ENCODE measurements at places on chromosomes 1 and 21.

DNA sequence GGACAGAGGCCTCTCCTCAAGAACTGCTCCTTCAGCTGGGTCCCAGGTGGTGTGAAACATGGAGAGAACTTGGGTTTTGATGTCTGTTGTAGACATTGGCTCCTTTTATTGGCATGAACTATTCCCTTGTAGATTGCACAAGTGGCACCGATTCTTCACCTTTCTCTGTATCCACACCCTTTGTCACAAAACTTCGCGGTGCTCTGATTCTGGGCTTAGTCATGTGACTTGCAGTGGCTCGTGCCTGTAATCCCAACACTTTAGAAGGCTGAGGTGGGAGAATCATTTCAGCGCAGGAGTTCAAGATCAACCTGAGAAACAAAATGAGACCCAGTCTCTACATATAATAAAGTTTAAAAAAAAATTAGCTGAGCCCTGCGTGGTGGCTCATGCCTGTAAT, 42.5 kb upstream of the EYA3 start:
- DNase-seq: no peak

DNA sequence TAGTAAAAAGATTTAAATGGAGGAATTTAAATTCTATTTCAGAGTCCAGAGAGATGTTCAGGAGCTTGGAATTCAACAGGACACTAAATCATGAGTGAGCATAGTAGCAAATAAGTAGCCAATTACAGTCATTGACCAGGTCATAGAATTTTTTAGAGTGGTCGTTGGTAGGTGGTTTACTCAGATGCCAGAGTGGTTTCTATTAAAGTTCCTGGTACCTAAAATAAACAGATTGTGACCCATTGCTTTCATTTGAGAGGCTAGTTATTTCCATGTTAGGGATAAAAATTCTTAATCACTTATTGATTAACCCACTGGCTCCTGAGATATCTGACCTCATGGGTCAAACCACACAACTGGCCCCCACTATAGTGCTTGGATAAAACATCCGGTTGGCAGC, 201.3 kb downstream of the ASTN1 start:
- DNase-seq: no peak

DNA sequence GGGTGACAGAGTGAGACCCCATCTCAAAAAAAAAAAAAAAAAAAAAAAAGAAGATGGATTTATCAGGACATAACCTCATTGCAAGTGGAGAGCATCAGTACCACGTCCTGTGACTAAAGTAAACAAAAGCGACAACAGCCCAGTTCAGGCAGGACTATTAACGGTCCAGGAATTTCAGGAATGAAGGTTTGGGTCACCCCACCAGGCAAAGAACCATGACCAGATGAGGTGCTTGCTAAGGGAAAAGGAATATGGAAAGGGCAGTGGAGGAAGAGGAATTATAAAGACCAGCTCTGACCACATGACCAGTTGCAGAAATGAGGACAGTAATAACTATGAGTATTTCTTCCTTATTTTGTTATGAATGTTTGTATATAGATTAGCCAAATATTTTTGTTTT, 35.4 kb upstream of the EIF4G3 start:
- DNase-seq: no peak

GRCh38 chr1:10762153-10762523, 34.3 kb downstream of the CASZ1 start:
- no peak for DNase-seq

- no peak for DNase-seq
Measured at GRCh38 chr1:40650075-40650474, 15.4 kb downstream of the RIMS3 start.

- no peak for DNase-seq
Measured at GRCh38 chr1:119978018-119978505, 81.7 kb upstream of the ADAM30 start.

DNA sequence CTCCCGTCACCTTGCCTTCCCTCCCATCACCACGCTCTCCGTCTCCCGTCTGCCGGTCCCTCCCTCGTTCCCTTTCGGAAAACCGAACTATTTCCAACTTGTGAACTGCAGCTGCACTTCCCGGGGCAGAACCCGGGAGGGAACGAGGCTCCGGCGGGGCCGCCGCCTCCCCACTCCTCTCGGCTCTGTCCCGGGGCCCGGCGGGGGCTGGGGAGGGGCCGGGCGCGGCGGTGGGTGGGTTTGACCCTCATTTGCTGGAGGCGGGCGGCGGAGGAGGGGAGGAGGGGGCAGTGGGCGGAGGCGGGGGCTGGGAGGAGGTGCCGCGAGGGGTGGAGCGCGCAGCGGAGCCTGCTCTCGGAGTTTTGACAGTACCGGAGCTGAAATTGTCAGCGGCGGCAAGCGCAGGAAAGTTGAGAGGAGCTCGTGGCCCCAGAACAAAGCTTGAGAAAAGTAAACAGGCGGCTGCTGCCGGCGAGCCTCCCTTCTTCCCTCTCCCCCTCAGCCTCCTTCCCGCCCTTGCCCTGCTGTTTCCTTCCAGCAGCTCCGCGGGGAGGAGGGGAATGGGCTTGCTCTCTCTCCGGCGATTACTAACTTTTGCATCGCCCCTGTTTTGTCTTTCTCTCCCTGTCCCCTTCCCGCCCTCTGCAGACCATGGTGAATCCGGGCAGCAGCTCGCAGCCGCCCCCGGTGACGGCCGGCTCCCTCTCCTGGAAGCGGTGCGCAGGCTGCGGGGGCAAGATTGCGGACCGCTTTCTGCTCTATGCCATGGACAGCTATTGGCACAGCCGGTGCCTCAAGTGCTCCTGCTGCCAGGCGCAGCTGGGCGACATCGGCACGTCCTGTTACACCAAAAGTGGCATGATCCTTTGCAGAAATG, 2.9 kb downstream of the LMO4 start:
- DNase-seq: no peak

DNA sequence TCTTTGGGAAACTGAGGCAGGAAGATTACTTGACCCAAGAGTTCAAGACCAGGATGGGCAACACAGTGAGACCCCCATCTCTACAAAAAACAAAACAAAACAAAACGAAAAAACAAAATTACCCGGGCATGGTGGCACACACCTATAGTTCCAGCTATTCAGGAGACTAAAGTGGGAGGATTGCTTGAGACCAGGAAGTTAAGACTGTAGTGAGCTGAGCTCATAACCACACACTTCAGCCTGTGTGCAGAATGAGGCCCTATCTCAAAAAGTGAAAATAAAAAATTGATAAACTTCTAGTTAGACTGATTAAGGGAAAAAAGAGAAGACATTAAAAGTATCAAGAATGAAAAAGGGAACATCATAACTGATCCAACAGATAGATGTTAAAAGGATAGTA, 154.0 kb downstream of the RHOU start:
- no peak for DNase-seq

DNA sequence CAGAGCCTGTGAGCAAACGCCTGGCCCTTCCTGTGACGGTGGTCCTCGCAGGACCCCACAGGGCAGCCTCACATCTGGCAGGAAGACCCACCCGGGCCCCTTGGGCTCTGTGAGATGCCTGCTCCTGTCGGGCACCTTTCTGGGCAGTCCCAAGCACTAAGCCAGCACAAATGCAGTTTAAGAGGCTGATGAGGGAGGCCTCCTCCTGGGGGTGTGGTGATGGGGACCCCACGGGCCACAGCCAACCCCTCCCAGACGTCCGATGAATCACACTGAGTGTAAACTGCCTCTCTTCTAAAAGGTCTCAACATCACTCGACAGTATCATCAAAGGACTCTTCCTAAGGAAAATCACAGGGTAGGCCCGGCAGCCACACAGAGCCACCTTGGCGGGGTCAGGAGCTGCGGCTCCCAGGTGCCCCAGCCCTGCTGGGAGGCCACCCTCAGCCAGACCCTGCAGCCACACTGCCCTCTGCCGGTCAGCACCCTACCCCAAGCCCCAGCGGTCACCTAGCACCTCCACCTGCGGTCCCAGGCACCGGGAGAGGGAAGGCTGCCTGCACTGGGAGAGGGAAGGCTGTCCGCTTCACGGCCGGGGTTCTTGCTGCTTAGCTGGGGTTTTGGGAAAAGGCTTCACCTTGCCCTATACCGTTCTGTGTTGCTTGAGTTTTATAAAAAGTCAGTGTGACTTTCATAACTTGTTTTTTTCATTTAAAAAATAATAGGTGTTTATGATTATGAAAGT, 3.9 kb upstream of the PRKCZ start:
- no peak for DNase-seq

GRCh38 chr1:23838401-23838866, 13.2 kb upstream of the HMGCL start:
- DNase-seq: no peak

GRCh38 chr21:36664662-36664990, 34.3 kb upstream of the SIM2 start:
- DNase-seq: no peak

- no peak for DNase-seq
Measured at GRCh38 chr1:9192578-9193232, 41.9 kb upstream of the H6PD start.

GRCh38 chr21:25964015-25964414, 206.6 kb downstream of the APP start:
- DNase-seq: no peak

- DNase-seq: no peak
Measured at GRCh38 chr21:45286671-45287437, 841 bp downstream of the POFUT2 start.

GRCh38 chr1:10594595-10595223, 120.0 kb downstream of the PEX14 start:
- no peak for DNase-seq

- no peak for DNase-seq
Measured at GRCh38 chr1:63858153-63858552, 84.3 kb downstream of the ROR1 start.

DNA sequence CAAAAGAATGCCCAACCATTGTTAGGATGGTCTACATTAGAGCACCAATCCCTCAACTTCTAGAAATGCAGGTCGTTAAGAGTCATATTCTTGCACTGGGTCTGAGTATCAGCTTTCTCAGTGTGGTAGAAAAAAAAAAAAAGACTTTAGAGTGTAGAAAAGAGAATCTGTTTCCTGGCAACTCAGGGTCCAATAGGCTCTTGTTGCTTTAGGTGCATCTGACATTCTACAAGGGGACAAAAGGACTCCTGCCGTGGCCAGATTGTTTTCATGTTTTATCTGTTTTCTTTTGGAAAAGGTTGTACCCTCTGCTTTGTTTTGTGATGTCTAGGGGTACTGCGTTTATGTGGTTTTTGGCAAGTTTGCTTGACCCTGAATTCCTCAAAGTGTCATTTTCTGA, 105.4 kb upstream of the KCNK2 start:
- no peak for DNase-seq

- no peak for DNase-seq
Measured at GRCh38 chr1:104733866-104734265, 984.2 kb downstream of the AMY1C start.

GRCh38 chr1:152029144-152029928, 7.5 kb downstream of the S100A11 start:
- DNase-seq: no peak

DNA sequence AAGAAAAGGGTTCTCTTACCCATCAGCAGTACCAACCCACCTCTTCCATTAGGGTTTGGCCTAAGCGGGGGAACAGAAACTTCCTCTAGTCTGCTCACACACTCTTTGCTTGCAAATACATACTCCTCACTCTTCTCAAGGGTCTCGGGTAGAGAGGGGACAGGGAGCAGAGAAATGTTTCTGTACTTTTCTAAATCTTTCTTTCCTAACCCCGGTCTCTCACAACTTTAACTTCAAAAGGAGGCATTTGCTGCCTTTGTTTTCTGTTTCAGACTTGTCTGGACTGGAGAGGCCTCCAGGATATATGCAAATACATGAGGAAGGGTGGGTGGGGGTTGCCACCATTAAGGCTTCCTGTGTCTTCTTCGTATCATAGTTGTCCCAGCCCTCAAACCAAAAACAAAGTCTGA, 10.5 kb upstream of the LAX1 start:
- no peak for DNase-seq

GRCh38 chr1:221742555-221743415, 896 bp upstream of the DUSP10 start:
- DNase-seq: no peak

DNA sequence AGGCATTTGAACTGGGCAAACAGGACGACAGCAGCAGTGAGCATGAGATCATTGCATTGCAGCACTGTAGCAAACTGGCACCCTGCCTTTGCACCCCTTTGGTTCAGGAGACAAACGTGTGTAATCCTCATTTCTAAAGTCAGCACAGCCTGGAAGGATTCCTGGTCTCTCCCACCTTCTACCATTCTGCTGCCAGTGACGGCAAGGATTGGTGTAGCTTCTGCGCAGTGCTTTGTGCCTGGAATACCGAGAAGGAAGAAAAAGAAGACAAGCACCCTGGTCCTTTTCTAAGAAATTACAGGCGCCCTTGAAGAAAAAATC, 805.3 kb downstream of the USP25 start:
- no peak for DNase-seq

GRCh38 chr1:64223329-64224151, 20.1 kb downstream of the UBE2U start:
- peak; percentile 85 for DNase-seq

DNA sequence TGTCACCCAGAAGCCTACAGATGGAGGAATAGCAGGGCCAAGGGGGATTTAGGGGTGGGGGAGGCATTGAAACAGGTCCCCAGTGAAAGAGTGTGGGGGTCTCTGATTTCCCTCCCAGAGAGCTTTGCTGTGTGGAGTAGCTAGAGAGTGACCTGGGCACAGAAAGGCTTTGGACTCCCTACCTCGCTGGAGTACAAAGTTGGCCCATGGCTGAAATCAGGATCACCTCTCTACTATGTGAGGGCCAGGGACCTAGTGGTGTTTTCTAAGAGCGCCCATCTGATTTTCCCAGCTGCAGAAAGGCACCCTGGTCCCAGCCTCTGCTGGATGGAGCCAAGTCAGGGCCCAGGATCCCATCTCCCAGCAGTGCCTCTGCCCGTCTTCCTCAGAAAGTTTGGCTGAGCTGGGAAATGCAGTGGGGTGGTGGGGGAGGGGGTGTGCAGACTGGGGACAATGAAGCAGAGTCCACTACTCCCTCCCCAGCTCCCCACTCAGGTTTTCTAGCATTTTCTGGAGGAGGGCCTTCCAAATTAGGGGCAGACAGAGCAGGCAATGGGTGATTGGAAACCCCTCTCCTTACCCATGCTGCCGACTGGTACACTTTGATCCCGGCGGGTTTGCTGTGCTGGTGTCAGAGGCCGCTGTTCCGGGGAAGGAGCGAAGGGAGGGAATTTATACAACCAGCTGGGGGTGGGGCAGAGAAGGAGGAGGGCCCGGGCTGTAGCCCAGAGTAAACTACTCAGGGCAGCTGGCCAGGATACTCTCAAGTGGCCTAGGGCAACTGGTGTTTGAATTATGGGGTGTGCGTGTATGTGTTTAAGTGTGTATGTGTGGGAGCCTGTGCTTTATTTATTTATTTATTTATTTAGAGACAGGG, at the start of gene SELENBP1:
Gene SELENBP1 (minus strand): TSS at position 648 of the 877 bp plus-strand sequence. CDS start 64 bp downstream, at position 584.
- DNase-seq: no peak

GRCh38 chr1:202361701-202362100, 13.2 kb downstream of the PPP1R12B start:
- DNase-seq: no peak

- no peak for DNase-seq
Measured at GRCh38 chr1:246291127-246291526, 216.0 kb downstream of the SMYD3 start.
